ENCODE measurements at places on chromosomes 2 and 18. TPM values are rescaled to one million over a fixed set of nuclear protein-coding genes. Genes with fewer than 3 reads are reported as not detected.

DNA sequence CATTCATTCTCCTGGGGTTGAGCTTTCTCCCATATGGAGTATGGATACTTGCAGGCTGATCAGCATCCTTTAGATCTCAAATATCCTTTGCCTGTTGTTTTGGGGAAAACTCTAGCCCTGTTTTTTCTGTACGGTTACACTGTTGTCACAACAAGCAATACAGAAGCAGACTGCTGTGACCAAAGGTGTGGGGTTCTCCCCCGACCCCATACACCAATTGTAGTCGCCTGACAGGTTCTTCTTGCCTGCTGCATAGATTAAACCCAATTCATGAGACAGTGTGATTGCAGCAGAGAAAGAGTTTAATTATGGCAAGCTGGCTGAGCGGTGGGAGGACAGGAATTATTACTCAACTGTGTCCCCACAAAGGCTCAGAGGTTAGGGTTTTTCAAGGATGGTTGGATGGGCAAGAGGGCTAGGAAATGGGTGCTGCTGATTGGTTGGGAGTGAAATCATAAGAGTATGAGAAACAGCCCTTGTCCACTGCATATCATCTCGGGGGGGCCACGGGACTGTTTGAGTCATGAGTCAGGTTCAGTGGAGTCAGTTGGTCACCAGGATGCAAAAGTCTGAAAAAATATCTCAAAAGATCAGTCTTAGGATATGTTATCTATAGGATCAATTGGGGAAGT lies 40.6 kb downstream of the ITGB1BP1 start:
- no peaks in the 10 kb centered on the region for H3K27me3 ChIP-seq
- no peak overlapping the region for H3K27ac ChIP-seq
- peaks cover 3% of the 10 kb centered on the region for H3K36me3 ChIP-seq
- H3K4me3 ChIP-seq: no peak overlapping the region
- no peak for DNase-seq
- peaks cover 3% of the 10 kb centered on the region for H3K4me1 ChIP-seq

DNA sequence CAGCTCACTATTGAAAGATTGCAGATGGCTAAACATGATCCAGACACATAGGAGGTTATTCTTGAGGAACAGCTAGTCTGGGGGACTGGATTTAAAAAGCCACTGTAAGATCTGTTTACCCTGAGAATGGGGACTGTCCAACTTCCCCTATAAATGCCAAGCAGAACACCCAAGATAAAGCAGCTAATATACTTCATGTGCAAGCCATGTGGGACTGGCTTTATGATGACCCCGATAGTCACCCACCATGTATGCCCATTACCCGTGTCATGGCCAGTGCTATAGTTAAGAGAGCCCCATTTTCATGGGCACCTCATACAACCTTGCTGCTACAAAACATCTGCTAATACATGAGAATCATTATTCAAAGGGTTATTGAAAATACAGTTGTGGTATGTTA lies 16.0 kb downstream of the YPEL5 start:
- H3K36me3 ChIP-seq: peaks cover 14% of the 10 kb centered on the region
- H3K27me3 ChIP-seq: no peaks in the 10 kb centered on the region
- H3K4me3 ChIP-seq: no peak overlapping the region

- no peaks in the 10 kb centered on the region for H3K27me3 ChIP-seq
- H3K36me3 ChIP-seq: no peaks in the 10 kb centered on the region
- no peaks in the 10 kb centered on the region for H3K4me1 ChIP-seq
- no peak overlapping the region for H3K4me3 ChIP-seq
- no peak overlapping the region for H3K27ac ChIP-seq
Observed at GRCh38 chr2:99854236-99854852, 288.0 kb downstream of the AFF3 start.

GRCh38 chr2:157764386-157764785 lies 111.7 kb downstream of the ACVR1 start:
- no peaks in the 10 kb centered on the region for H3K27me3 ChIP-seq
- H3K4me1 ChIP-seq: no peaks in the 10 kb centered on the region
- H3K4me3 ChIP-seq: no peak overlapping the region
- no peak overlapping the region for H3K27ac ChIP-seq

The GKN2 gene
- total RNA-seq: 87.8 TPM

GRCh38 chr18:41719808-41720207 lies 235.2 kb upstream of the PIK3C3 start:
- no peak for DNase-seq
- H3K36me3 ChIP-seq: no peaks in the 10 kb centered on the region
- H3K4me3 ChIP-seq: no peak overlapping the region
- H3K27ac ChIP-seq: no peak overlapping the region

The NGEF gene
- 0.91 TPM for total RNA-seq

The OSR1 gene
- total RNA-seq: 9.8 TPM
